ENCODE measurements at places on chromosomes 7 and 10.
A peak's percentile ranks its signal among the peaks of the same experiment; 100 is the strongest.

- DNase-seq = no peak
Observed at GRCh38 chr10:19986591-19986990, 170.4 kb downstream of the PLXDC2 start.

GRCh38 chr10:132425757-132426155 lies 28.8 kb downstream of the PWWP2B start:
- DNase-seq = no peak

- no peak for DNase-seq
Observed at GRCh38 chr7:22730066-22730710, 3.2 kb downstream of the IL6 start.

GRCh38 chr10:77086081-77086480 lies 551.5 kb downstream of the KCNMA1 start:
- DNase-seq = no peak

GRCh38 chr7:121519548-121520521 lies 123.7 kb upstream of the FAM3C start:
- peak; percentile 33 for DNase-seq

DNA sequence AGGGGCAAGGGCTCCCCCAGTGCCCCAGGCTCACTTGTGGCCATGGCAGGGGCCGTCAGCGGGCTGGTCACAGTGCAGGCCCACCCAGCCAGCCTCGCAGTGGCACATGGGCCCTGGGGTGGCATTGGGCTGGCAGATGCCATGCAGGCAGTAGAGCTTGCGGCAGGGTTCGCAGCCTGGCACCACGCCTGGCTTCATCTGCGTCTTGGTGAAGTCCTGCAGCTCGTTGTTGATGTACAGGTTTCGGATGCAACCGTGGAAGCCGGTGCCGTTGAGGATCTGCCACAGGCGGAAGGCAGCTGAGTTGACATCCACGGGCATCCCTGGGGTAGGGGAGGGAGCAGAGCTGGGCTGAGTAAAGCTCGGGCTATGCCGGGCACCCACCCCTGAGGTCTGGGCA lies 170.6 kb downstream of the LCOR start:
- no peak for DNase-seq

- DNase-seq = no peak
Observed at GRCh38 chr7:45713669-45714520, 139.7 kb downstream of the ADCY1 start.

DNA sequence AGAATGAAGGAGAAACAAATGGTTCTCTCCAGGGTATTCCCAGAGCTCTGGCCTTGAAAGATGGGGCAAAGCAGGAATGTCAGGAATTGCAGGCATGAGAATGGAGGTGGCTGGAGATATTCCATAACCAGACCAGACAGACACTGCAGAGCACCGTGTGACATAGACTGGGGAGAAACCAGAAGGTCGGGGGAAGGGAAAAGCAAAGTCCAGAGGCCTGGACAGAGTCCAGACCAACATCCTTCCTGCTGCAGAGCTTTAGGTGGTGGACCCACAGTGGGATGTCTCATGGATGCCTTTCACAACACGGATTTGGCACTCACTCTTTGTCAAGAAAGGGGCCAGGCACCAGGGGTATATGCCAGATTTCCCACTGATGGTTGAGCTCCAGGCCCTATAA lies 177.2 kb upstream of the INHBA start:
- no peak for DNase-seq

DNA sequence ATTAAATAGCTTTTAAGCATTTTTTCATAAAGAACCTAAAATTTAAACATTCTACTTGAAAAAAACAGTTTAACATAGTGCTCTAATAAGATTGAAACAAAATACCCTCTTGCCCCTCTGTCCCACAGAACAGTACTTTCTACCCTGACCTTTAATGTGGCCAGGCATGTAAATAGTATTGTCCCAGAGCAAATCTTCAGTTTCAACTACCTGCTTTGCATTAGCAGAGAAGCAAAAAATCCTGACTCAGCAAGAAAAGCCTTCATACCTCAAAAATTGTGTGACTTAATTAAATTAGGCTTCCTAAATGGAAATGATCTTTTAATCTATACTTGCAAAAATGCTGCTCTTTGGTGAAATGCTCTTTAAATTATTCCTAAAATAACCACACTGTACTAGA lies 237.4 kb upstream of the AOAH start:
- no peak for DNase-seq

GRCh38 chr7:2819161-2819953 lies 24.8 kb downstream of the GNA12 start:
- no peak for DNase-seq

DNA sequence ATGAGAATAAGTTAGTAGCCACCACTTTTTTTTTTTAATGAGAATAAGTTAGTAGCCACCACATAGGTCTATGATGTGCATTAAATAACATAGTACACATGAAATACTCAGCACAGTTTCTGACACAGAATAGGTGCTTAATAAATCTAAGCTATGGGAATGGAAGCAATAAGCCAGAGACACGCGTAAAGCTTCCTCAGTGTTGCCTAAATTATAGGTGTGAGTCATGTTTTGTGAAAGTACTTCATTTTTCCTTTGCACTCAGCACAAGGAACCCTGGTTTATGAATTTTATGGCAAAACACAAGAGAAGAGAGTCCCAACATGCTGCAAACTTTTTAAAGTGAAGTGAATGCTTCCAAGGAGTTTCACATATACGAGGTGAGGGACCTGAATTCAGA lies 267.4 kb downstream of the RNLS start:
- DNase-seq = no peak

DNA sequence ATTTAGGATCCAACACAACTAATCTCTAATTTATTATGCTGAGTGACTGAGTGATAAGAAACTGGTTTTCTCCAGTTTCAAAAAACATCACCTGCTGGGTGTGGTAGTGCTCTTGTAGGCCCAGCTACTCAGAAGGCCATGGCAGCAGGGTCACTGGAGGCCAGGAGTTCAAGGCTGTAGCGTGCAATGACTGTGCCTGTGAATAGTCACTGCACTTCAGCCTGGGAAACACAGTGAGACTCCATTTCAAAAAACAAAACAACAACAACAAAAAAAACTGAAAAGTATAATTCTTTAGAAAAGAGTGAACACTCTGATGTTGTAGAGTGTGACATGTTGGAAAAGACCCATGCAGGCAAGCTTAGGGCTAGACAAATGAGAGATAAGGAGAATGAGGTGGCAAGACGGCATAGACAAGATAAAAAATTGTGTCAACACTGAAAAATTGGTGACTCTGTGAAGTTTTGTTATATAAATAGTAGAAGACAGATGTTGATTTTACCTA lies 150.1 kb upstream of the GPR22 start:
- no peak for DNase-seq

GRCh38 chr7:99729486-99730237 lies 5.3 kb downstream of the CYP3A7 start:
- no peak for DNase-seq

GRCh38 chr7:151423226-151423625 lies 13.4 kb upstream of the WDR86 start:
- no peak for DNase-seq

DNA sequence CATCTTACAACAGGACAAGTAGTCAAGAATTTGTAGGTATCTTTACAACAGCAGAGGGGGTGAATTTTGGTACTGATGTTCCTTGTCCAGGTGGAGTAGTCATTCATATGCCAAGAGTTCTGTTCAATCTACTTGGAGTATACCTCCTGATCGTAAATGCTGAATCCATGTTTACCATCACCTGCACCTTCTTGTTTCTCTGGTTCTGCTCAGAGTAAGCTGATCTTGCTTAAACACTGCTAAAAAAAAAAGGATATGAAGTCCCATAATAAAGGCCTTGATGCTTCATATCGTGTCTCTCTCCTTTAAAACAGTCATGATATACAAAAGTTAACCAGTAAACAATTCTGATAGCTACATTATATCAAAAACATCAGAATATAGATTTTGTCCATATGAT lies 45.3 kb upstream of the FOXP2 start:
- no peak for DNase-seq

GRCh38 chr7:54663603-54664234 lies 95.3 kb downstream of the SEC61G start:
- DNase-seq = no peak

GRCh38 chr10:82609845-82610244 lies 734.9 kb downstream of the NRG3 start:
- DNase-seq = no peak

GRCh38 chr10:104541820-104542219 lies 99.3 kb upstream of the SORCS3 start:
- no peak for DNase-seq

- DNase-seq = no peak
Observed at GRCh38 chr10:20795391-20795790, 101.7 kb downstream of the NEBL start.

- no peak for DNase-seq
Observed at GRCh38 chr7:104772405-104773345, 241.3 kb upstream of the KMT2E start.

DNA sequence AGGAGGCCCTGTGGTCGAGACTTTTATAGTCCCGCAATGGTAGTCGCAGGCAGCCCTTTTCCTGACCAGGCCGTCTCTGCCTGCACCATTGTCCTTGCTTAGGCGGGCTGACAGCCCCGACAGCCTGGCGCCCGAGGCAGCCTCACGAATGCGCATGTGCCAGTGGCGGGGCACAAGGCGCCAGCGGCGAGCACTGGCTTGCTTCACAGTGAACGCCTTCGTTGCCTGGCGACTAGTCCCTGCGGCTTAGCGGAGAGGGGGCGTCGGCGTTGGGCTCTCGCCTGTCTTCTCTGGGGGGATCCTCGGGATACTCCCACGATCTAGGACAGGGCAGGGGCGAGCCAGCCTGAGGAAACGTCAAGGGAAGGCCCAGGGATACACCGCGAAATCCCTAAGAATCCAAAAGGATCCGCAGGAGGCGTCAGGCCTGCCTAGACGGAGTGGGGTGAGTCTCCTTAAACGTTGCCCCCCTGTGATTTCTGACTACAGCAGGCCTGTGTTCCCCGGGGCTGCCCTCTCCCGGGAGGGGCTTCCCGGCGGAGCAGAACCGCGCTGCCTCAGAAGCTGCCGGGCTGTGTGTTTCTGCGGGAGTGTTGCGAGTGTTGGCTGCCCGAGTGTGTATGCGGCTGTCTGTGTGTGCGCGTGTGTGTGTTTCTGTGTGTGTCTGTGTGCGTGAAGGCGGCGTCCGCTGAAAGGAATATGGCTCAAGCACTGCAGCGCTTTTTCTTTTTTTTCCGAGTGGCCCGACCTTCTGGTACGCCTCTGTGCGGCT lies 20.5 kb upstream of the ZNF273 start:
- DNase-seq = peak; percentile 30

- DNase-seq = no peak
Observed at GRCh38 chr10:12417331-12417730, 68.0 kb downstream of the CAMK1D start.

- no peak for DNase-seq
Observed at GRCh38 chr7:3272691-3273141, 28.3 kb upstream of the SDK1 start.

GRCh38 chr10:71344993-71345480 lies 26.0 kb downstream of the SLC29A3 start:
- no peak for DNase-seq

DNA sequence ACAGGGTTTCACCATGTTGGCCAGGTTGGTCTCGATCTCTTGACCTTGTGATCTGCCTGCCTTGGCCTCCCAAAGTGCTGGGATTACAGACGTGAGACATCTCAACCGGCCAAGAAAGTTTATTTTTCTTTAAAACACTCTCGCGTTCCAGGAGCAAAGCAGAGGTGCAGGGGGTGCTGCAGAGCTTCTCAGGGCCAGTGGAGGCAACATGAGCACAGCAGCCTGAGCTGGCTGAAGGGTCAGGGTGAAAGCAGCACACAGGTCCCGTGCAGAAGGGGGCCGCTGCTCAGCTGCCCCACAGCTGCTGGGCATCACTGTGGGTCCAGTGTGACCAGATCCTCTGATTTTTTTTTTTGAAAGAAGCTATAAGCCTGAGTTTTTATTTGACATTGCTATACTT lies 46.1 kb downstream of the EPHB4 start:
- DNase-seq = no peak

- no peak for DNase-seq
Observed at GRCh38 chr7:116899308-116899707, 36.9 kb downstream of the CAPZA2 start.

DNA sequence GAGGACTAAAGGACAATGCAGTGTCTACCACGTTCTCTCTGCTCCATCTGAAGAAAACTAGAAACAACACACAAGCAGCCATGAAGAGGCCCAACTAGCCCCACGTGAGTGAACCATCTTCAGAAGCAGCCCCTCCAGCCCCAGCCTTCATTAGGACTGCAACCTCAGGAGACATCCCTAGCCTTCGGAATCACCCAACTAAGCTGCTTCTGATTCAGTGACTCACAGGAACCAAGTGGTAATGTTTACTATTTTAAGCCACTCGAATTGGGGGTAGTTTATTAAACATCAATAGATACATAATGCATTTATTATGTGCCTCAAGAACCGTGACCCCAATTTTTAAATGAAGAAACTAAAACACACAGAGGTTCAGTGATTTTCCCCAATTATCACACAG lies 22.6 kb downstream of the ARHGAP12 start:
- DNase-seq = no peak

DNA sequence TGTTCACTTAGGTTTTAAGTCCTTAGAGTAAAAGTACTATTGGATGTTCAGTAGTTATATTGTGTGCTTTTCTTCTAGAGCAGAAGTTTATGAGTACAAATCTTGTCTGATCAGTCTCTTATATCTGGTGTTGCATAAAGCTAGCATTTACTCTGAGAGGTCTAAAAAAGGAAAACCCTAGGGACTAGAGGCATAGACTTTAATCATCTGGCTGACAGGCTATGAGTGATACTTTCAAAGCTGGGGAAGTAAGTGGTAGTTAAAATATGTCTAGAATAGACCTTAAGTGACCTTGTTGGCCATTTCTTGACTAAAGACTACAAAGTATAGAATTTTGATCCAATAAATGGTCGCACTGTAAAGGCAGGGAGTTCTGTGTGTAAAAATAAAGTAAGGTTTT lies 32.9 kb upstream of the PHYHIPL start:
- no peak for DNase-seq

DNA sequence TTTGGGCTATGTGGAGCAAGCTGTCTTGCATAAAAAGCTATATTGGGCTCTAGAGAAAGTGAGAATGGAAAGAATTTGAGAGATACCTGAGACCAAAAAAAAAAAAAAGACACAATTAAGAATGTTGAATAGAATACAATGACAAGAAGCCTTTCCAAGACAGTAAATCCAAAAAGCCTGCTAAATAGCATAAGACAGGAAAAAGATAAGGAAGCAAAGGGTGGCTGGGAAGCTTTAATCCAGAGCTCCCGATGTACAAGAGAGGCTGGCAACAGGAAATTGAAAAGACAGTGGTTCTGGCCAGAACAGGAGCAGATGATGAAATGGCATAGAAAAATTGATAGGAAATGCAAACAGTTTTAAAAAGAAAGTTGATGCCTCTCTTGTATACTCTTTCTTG lies 174.9 kb downstream of the CACNA2D1 start:
- DNase-seq = no peak

All from B cell (primary cell).